EL (cell line): ENCODE measurements at places on chromosomes 5 and 9.

DNA sequence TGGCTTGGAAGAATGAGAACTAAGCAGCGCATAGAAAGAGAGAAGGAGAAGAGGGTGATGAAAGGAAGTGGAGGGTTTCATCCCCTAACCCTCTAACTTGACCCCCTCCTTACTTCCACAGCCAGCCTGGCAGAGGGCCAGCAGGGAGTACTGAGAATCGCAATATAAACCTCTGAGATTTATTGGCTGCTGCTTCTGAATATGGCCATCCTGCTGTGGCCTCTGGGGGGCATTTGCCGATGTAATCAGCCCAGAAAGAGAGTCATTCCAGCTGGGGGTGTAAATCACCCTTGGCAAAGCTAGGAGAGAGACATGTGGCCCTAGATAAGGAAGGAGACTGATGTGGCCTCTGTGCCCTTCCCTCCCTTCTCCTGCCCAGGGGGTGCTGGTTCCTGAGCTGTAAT is 960 bp upstream of the GFRA3 start:
- peak; percentile 10 for DNase-seq

- DNase-seq, result peak; percentile 15
Observed at GRCh38 chr5:99034336-99034735, 105.5 kb upstream of the CHD1 start.

GRCh38 chr5:50655067-50655809 is 11.2 kb upstream of the PARP8 start:
- no peak for DNase-seq

DNA sequence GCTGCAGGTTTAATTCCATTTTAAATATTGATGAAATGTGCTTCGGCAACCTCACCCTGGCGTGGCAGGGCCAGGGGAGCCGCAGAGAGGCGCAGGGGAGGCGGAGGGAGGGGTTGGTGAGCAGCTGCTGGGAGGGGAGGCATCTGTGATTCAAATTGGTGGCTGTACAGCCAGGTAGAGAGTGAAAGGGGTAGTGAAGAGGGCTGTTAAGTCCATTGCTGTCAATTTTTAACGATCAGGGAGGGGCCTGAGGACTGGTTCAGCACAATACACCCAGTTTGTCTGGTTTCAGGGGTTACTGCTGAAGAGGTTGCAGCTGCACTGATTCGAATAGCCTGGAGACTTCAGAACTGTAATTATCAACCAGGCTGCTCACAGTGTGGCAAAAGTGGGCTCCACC is 31.3 kb downstream of the LHX6 start:
- no peak for DNase-seq
